ENCODE measurements at places on chromosomes 7 and 10.

GRCh38 chr10:96124230-96125141, 5.6 kb upstream of the ZNF518A start:
- no peak for DNase-seq

- no peak for DNase-seq
Measured at GRCh38 chr10:26870766-26871165, 10.0 kb upstream of the ABI1 start.

- DNase-seq: no peak
Measured at GRCh38 chr7:92799446-92800211, 36.7 kb downstream of the CDK6 start.

DNA sequence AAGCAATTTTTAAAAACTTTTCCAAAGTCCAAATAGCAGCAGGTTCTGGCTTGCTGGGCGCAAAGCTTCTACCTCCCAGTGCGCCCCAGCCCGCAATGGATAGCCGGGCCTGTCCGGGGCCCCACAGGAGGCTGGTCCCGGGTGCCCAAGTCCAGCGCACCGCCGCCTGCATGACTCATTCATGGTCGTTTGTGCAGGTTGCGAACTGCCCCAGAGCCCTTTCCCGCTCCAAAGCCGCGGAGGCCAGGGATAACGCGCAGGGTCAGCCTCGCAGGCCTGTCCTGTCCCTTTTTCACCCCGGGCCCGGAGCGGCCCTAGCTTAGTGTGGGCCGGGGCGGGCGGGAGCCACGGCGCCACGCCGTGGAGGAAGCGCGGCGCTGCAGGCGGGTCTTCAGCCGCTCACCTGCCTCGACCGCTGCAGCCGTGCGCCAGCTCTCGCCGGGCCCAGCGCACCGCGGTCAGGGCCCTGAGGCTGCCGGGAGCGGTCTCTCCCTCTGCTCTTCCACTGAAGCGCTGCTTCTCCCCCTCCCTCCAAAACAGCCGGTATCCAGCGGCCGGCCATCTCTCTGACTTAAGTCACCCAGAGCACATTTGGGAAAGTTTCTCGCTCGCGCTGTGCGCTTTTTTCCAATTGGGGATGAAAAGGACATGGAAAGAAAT, 1.7 kb upstream of the EGR2 start:
- DNase-seq: peak; percentile 70

GRCh38 chr10:23294638-23295247, 49.9 kb downstream of the C10orf67 start:
- no peak for DNase-seq

DNA sequence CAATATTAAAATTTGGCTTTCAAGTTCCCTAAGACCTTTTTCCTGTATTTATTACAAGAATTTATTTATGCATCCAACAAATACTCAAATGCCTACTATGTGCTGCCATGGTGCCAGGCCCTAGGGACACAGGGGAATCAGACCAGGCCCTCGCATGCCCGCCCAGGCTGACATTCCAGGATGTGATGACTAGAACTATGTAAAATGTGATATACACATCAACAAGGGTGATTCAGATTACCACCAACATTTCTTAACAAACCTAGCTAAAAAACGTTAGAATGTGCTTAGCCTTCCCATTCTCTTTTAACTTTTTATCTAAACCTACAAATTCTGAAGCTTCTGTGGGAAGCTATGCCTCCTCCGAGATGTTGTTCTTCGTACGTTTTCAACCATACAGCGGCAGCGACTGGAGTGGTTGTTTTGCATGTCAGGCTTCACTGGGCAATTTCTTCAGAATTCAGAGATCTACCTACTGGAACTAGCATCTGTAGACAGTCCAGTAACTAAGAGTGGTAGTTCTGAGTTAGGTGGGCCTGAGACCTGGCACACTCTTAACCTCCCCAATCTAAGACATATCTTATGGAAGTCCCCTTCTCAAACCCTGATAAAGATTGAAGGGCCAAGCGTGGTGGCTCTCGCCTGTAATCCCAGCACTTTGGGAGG, 22.1 kb downstream of the GNA12 start:
- no peak for DNase-seq

GRCh38 chr10:45464958-45465567, 91.0 kb downstream of the ALOX5 start:
- DNase-seq: peak; percentile 85

GRCh38 chr7:117068511-117069145, 115.3 kb downstream of the ST7 start:
- DNase-seq: no peak

GRCh38 chr7:134891262-134891695, 95.0 kb upstream of the AGBL3 start:
- peak; percentile 85 for DNase-seq

GRCh38 chr10:22672319-22673090, 41.9 kb downstream of the PIP4K2A start:
- DNase-seq: no peak

GRCh38 chr7:105857009-105857952, 19.1 kb downstream of the ATXN7L1 start:
- DNase-seq: no peak

DNA sequence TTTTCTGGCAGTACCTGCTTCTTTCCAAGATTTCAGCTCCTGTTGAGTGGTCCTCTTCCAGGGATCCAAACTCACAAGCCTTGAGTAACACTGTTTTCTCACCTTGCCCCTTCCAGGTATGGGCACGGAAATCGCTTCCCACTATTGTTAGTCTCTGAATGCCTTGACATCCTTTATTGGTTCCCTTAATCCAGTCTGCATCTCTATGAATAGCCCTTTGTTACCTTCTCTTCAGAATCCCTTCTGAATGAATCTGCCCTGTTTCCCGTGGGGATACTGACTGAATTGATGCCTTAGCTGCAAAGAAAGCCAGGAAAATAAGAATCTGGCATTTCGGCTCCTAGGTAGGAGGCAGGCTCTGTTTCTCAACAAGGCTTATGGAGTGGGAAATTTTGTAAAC, 467.7 kb downstream of the PLXNA4 start:
- no peak for DNase-seq

DNA sequence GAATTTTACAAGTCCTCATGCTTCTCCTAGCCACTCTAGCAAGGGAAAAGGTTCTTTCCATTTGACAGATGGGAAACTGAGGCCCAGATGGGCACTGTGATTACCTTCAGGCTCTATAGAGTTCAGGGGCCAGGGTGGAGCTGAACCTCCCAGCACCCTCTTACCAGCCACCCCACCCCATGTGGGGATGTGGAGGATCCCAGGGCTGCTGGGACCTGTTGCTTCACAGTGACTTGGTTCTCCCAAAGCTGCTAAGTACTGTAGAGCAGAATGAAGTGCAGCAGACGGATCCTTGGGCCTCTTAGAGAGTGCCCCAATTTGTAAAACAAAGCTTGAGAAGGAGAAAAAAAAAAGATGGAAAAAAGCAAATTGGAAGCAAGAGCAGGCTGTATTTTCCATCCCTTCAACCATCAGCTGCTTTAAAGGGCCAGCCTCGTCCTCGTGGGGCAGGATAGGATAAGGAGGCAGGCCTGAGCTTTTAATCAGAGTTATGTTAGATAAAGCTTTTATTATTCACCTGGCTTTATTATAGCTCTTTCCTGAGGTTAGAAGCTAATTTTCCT, 147.0 kb downstream of the CDH23 start:
- no peak for DNase-seq

DNA sequence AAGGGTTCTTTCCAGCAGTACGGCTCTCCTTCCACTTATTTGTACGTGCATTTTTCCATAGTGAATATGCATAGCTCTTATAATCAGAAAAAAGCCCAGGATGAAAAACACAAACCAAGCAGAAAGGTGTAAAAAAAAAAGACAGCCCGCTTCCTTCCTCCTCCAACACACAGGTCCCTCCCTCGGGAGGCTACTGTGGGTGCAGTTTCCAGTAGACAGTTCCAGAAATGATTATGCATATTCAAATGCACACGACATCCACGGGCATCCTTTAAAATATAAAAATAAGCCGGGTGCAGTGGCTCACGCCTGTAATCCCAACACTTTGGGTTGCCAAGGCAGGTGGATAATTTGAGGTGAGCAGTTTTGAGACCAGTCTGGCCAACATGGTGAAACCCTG, 59.9 kb downstream of the TNRC18 start:
- DNase-seq: no peak

DNA sequence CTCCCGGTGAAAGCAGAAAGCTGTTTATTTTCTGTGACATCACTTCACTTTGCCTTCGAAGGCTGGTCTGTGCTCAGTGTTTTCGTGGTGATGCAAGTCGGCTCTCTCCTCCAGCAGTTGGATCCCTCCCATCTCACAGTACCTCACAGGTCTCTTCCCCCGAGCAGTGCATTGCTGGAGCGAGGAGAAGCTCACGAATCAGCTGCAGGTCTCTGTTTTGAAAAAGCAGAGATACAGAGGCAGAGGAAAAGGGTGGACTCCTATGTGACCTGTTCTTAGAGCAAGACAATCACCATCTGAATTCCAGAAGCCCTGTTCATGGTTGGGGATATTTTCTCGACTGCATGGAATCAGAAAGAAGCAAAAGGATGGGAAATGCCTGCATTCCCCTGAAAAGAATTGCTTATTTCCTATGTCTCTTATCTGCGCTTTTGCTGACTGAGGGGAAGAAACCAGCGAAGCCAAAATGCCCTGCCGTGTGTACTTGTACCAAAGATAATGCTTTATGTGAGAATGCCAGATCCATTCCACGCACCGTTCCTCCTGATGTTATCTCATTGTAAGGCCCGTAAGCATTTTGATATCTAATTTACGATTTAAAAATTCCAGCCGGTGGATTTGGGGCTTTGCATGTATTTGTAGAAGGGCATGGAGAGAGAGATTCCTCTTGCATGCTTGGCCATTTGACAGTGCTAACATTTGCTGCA, at the start of gene LGI1:
TSS of gene LGI1 (plus strand) at position 136 of the 707 bp plus-strand sequence. CDS start at position 345, 209 bp downstream.
- peak; percentile 74 for DNase-seq

- no peak for DNase-seq
Measured at GRCh38 chr10:30373596-30374327, 24.7 kb upstream of the MTPAP start.

DNA sequence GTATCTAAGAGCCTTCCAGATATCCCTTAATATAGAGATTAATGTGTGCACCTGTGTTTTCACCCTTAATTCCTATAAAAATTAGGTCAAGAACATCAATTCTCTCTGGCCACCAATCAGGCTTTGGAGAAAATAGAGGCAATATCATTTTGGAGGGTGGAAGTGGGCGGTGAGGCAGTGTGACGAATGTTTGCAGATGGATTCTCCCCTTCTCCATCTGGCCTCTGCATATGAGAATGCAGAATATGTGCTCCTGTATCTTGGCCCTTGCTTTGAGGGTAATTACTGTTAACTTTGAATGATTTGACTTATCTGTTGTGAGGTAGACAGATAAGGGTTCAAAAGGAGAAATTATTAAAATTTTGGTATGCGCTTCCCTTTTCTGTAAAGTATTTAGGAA, 304.0 kb upstream of the NPSR1 start:
- DNase-seq: no peak

- DNase-seq: no peak
Measured at GRCh38 chr7:43636093-43636492, 53.2 kb downstream of the STK17A start.
